ENCODE measurements at places on chromosomes 3 and 15.

- DNase-seq = no peak
Measured at GRCh38 chr3:160883373-160883772, 127.3 kb downstream of the PPM1L start.

GRCh38 chr15:25175789-25176615 is 221.2 kb downstream of the SNRPN start:
- no peak for DNase-seq

- DNase-seq = no peak
Measured at GRCh38 chr3:141853081-141853601, 23.3 kb upstream of the ATP1B3 start.

GRCh38 chr15:89101302-89102193 is 13.3 kb downstream of the ABHD2 start:
- DNase-seq = no peak

GRCh38 chr3:58358092-58358491 is 25.4 kb downstream of the PXK start:
- DNase-seq = no peak

DNA sequence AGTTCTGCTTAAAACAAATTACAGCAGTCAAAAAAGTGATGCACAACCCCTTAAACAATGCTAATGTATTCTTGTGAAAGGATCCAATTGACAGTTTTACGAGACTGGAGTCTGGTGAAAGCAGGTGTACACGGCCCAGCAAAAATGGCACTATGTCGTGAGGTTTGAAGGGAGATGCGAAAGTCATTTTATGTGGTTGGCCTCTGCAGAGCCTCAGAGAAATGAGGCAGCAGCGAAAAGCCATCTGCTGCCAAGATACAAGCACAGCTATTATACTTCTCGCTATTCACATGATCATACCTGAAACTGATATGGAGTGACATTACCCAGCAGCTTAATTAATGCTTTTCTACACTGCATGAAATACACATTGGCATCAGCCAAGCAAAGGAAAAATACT is 36.4 kb downstream of the MECOM start:
- no peak for DNase-seq

DNA sequence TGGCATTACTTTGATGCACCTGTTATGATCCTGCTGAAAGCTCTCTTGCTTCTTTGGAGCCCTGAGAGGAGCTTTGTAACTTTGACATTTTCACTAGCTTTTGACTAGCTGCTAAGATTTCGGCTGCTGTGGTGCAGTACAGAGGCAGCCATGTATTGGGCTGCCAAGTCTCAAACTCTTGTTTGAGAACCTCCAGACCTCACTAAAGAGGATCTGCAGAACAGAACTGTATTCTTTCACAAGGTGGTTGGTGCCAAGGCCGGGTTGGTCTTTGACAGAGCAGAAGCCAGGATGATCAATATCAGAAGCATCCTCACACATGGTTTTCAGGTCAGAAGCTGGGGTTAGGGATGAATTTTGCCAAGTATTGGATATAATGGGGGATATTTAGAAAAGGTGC is 34.6 kb upstream of the GOLGA8B start:
- DNase-seq = no peak

- no peak for DNase-seq
Measured at GRCh38 chr3:48957006-48957705, 32.9 kb upstream of the P4HTM start.

DNA sequence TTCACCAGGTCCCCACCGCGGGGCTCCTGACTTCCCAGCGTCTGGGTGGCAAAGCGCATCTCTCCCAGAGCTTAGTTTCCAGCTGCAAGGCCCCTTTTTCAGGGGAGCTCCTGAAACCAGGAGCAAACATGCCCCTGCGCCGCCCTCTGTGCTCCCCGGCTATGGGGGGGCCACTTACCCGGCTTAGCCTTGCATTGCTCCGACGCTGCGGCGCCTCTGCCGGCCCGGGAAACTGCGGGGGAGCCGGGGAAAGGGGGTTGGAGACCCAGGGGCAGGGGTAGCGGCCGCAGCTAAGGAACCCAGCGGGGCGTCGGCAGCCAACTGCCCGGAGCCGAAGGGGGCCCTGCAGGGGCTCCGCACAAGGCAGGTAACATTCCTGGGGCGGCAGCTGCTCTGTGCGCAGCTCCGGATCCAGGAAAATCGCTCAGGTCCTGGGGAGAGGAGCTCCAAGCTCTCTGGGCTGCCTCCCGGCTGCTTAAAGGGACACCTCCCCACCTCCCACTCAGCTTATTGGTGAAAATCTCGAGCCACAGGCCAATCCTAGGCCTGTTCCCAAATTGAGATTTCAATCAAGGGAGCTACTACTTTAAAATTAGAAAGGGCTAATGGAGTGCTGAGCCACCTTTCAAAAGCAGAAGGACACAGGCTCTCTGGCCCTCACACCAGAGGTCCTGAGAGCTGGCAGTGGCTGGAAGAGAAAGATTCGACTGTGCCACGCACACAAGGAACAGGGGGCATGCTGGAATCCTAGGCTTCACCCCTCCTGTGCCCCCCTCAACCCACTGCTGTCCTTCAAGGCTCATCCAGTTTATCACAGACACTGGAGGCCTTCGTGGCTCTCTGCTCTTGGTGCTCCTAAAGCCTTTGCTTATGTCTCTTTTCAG is 42.7 kb upstream of the PRICKLE2 start:
- DNase-seq = no peak

- DNase-seq = no peak
Measured at GRCh38 chr3:136939489-136939888, 18.3 kb upstream of the IL20RB start.

- no peak for DNase-seq
Measured at GRCh38 chr15:63076714-63077046, 34.1 kb downstream of the TPM1 start.

- DNase-seq = no peak
Measured at GRCh38 chr15:38377636-38378035, 76.3 kb upstream of the FAM98B start.
